ENCODE measurements at places on chromosomes 6 and 20.

DNA sequence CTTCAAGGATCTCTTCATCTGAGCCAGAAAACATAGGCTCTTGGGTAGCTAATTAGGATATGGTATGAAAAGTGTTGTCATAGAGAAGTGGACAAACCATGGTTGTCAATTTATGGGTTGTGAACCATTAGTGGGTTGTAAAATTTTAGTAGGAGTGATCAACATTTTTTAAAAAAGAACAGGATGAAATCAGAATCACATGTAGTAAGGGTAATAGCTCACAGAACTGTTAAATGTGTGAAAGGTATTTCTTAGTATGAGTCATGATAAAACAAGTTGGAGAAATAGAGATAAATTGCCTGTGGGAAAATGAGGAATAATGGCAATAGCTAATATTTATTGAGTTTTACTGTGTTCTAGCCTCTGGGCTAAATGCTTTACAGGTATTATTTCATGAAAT lies 113.4 kb downstream of the MAP3K4 start:
- DNase-seq: no peak

DNA sequence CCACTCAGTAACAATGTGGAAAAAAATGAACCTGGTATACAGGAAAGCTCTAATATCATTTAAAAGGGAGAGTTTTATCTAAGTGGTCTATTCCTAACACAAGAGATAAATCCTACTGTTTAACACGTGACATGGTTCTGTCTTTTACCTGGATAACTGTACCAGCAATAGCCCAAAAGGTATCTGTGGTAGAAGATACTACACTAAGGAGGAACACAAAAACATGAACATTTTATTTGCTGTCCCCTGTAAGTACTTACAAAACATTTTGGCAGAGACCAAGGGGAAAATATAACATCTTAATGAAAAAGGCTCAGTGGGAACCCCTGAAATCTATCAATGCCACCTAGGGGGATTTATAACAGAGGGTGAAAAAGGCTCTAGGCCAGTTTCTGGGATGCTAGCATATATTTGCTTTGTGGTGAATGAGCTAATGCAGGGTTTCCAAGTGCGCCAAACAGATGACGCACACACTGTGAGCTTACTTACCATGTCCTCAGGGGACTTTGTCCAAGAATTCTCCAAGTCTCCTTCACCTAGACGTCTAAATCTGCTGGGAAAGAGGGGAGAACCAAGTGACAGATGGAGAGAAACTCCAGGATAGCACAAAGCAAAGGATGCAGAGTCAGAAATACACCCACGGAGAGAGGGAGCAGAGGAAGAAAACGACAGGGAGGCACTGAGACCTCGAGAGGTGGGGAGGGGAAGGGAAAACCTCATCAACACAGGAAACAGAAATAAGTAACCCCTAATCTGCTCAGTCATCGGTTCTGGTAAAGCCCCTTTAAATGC lies 147.9 kb upstream of the PRND start:
- no peak for DNase-seq

DNA sequence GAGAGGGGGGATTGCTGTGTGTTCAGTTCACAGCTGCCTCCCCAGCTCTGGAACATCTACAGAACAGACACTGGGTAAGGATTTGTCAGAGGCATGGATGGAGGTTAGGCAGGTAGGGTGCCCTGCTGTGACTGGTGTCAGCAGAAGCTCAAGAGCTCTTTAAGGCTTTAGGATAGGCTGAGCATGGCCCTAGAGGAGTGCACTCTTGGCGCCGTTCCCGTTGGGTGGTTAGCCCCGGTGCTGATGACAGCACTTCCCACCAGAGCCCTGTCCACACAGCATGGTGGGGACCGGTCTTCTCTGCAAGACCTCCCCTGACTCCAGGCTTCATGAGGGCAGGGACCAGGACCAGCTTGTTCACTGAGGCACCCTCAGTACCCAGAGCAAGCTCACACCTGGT lies 262.0 kb downstream of the BMP7 start:
- no peak for DNase-seq

- no peak for DNase-seq
Measured at GRCh38 chr20:18397030-18397429, 69.8 kb downstream of the DZANK1 start.

GRCh38 chr20:46849751-46850150 lies 44.9 kb upstream of the EYA2 start:
- no peak for DNase-seq

Data from stimulated activated CD4-positive, alpha-beta T cell treated with anti-CD3 and anti-CD28 coated beads, Interleukin-1b, Interleukin-23, amount 100 ng/mL, for 4 hours (primary cell).